ENCODE measurements at places on chromosomes 12 and 14.

- no peak overlapping the region for H3K4me3 ChIP-seq
- DNase-seq = no peak
- no peaks in the 10 kb centered on the region for H3K36me3 ChIP-seq
Observed at GRCh38 chr14:68665792-68666204, 127.1 kb downstream of the ZFP36L1 start.

- H3K4me3 ChIP-seq = no peak overlapping the region
- H3K27ac ChIP-seq = no peak overlapping the region
- no peaks in the 10 kb centered on the region for H3K27me3 ChIP-seq
- H3K36me3 ChIP-seq = no peaks in the 10 kb centered on the region
- H3K4me1 ChIP-seq = no peaks in the 10 kb centered on the region
Observed at GRCh38 chr14:104113631-104114420, 24.6 kb upstream of the KIF26A start.

DNA sequence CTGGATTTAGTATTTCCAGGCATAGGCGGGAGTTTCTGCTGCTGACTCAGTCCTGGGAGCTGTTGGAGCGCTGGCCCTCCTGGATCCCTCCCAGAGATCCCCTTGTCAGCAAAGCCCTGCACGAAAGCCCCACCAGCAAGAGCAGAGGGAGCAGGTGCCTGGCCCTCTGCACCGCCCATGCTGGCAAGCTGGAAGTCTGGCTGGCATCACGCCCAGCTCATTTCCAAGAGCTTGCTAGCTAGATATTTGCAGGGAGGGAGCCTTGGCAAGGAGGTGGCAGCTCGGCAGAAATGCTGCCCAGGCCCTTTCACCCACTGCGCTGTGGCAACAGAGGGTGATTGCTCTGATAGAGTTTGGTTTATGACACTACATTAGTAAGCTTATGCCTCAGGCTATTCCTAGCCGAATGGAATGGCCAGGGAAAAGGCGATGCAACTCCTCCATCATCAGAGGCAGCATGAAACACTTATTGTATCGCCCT, 193.9 kb downstream of the EMP1 start:
- H3K4me1 ChIP-seq = peaks cover 8% of the 10 kb centered on the region
- no peaks in the 10 kb centered on the region for H3K36me3 ChIP-seq
- no peak overlapping the region for H3K27ac ChIP-seq
- no peak overlapping the region for H3K4me3 ChIP-seq

- DNase-seq = peak; percentile 97
- H3K27me3 ChIP-seq = no peaks in the 10 kb centered on the region
- H3K4me1 ChIP-seq = peaks cover 21% of the 10 kb centered on the region
- no peaks in the 10 kb centered on the region for H3K36me3 ChIP-seq
Observed at GRCh38 chr12:110109037-110109836, 14.9 kb upstream of the IFT81 start.

GRCh38 chr12:95141310-95141709, 67.9 kb upstream of the NR2C1 start:
- peaks cover 7% of the 10 kb centered on the region for H3K36me3 ChIP-seq
- DNase-seq = no peak
- no peak overlapping the region for H3K27ac ChIP-seq
